Mesenchymal stem cell (in vitro differentiated cells and primary cell): ENCODE measurements at places on chromosomes 3 and 15.
A peak's percentile ranks its signal among the peaks of the same experiment; 100 is the strongest.

DNA sequence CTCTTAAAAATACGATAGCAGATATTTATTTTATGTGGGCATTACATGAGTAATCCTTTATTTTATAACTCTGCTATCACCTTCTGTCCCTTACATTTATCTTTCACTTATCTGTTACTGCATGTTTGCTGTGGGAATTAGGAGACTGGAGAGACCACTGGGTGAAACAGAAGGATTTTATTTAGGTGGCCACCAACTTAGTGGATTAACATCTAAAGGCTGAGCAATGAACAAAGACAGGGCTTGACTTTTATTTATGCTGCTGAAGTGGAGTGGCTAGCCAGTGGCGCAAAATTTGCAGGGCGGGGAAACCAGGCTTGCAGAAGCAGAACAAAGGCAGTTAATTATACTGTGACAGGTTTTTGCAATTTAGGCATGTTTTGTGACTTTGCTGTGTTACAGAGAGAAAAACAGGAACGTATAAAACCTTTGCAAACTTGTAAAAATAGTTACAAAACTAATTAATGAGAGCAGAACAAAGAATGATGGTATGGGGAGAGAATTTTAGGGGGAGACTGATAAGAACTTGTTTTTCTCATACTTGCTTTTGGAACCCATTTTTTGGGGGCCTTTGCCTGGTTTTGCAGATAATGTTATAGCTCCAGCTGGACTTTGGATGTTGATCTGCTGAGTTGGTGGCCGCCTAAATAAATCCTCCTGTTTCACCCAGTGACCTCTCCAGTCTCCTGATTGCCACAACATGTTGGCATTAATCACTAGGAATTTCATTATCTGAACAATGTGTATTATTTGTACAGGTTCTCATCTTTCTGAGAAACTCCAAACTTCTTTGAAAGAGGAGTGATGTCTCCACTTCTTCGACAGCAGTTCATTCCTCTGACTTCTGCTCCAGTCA is 18.0 kb downstream of the KLHL24 start:
- DNase-seq: peak; percentile 7

- peak; percentile 38 for DNase-seq
Measured at GRCh38 chr3:16249336-16249735, 15.4 kb downstream of the DPH3 start.

DNA sequence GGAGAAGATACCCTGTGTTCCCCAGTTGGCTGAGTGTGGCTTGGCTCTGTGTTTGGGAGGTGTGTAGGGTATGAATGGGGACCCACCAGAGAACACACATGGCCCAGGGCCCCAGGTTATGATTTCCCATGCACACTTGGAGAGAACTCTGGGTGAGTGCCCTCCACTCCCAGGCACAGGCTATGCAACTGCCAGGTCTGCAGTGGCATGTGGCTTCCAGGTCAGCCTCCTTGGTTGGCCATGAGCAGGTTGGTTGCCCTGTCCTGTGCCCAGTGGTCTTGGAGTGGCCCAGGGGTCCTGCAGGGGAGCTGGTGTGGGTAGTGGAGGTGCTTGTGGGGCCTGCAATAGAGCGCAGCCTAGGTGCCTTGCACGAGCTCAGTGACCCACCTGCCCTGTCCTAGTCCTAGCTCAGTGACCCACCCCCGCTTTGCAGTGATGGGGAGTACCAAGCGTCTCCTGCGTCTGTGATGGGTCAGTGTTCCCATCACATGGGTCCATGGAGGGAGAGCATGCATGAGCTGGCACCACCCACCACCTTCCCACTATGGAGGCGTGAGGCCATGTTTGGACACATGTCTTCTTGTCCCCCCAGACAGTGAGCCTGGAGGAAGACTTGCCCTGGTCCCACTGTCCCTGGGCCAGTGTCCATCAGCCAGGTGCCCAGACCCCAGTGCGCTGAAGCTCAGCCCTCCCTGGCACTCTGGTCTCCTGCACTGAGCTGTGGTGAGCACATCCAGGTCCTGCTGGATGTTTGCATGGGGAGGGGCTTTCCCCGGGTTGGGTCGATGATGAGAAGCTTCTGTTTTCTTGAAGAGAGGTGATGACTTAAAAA is 217.3 kb downstream of the SNRPN start:
- DNase-seq: no peak

- no peak for DNase-seq
Measured at GRCh38 chr3:122253581-122253980, 70.1 kb downstream of the CASR start.

- DNase-seq: no peak
Measured at GRCh38 chr15:64519897-64520296, 59.5 kb downstream of the ZNF609 start.

DNA sequence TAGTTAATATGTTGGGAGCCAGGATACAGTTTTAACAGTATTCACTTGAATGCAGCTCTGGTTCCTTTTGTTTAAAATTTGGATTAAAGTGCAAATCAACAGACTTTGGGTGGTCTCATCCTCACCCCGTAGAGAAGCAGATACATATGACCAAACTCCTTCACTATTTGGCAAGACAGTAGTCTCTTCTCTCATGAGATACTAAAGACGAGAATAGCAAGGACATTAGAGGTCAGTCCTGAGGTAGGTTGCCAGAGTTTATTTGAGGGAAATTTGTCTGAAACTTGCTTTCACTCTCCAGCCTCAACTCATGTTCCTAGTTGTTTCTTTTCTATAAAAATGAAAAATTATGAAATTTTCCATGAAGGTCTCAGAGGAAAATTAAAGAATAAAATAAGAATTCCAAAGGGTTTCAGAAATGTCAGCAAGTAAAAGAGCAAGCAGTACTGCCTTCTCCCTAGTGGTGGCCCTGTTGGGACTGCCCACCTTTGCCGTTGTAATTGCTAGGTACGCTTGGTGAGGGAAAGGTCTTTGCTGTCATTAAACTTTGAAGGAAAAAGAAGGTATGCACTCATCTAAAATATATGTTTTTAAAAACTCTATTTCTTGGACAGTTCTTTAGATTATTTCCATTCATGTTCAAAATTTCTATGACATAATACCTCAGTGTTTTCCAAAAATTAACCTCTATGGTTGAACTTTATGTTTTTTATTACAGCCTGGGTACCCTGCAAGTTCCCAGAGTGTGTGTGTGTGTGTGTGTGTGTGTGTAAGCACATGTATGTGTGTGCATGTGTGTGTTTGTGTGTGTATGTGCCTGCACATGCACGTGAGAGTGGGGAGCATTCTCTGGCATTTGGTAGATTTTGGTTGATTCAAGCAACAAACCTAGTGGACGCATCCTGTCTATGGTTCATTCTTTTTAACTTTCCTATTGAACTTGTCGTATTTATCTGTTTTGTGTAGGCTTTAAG is 111.4 kb downstream of the CMSS1 start:
- no peak for DNase-seq

DNA sequence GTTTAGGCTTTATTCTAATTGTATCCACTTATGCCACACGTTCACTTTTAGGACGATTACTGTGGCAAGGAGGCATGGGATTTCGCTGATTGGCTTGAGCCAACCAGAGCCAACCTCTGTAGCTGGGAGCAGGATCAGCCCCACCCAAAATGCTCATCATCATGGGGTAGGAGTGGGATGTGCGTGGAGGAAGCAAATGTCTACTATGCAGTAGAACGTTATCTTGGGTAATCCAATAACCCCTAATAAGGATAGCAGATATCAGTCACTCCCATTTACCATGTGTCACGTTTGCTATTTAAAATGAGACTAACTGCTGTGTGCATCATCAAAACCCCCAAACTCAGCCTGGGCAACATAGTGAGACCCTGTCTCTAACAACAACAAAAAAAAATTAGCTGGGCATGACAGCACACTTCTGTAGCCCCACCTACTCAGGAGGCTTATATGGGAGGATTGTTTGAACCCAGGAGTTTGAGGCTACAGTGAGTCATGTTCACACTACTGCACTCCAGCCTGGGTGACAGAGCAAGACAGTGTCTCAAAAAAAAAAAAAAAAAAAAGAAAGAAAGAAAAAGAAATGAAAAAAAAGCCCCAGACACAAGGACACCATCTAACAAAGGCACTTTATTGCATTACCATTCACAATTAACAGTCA is 17.8 kb upstream of the ITGB5 start:
- DNase-seq: no peak

GRCh38 chr15:57550640-57551039 is 41.1 kb upstream of the MYZAP start:
- no peak for DNase-seq

- DNase-seq: no peak
Measured at GRCh38 chr3:157543501-157544035, 40.4 kb upstream of the VEPH1 start.

DNA sequence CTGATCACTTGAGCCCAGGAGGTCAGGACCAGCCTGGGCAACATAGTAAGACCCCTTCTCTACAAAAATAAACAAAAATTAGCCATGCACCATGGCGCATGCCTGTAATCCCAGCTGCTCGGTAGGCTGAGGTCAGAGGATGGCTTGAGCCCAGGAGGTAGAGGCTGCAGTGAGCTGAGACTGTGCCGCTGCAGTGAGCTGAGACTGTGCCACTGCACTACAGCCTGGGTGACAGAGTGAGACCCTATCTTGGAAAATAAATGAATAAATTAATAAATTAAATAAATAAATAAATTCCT is 10.8 kb downstream of the SHISA5 start:
- DNase-seq: no peak

DNA sequence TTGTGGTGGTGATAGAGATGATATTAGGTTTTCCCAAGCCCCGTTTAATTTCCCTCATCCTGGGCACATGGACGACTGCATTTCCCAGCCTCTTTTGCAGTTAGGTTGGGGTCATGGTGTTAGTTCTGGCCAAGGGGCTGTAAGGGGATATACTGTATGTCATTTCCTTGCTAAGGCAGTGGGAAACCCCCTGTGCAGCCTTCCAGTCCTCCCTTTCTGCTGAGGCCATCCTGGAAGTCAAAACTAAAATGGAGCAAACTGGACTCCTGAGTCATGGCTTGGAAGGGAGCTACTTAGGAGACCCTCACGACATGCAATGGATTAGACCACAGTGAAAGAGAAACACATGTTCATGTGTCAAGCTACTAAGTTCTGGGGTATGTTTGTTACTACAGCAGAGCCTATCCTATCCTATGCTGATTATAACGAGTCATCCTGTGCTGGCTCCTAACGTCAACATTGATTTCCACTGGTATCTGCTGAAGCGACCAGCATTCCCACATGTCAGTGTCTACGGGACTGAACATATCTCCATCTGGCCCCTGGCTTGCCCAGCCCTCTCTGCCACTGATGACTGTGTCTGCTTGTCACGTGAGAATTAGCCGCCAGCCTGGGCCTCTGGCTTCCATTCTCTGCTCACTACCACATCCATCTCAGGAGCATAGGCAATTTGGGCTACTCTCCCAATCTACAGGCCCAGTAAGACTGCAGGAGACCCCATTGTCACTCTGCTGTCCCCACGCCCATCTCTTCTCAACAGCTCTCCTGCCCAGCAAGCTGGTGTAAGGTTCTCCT is 85.6 kb upstream of the MEF2A start:
- DNase-seq: peak; percentile 27

- DNase-seq: no peak
Measured at GRCh38 chr15:39663704-39664250, 82.9 kb downstream of the THBS1 start.

- DNase-seq: no peak
Measured at GRCh38 chr3:21691036-21691435, 60.0 kb downstream of the ZNF385D start.

- DNase-seq: peak; percentile 71
Measured at GRCh38 chr15:98684436-98684835, 36.1 kb downstream of the IGF1R start.

DNA sequence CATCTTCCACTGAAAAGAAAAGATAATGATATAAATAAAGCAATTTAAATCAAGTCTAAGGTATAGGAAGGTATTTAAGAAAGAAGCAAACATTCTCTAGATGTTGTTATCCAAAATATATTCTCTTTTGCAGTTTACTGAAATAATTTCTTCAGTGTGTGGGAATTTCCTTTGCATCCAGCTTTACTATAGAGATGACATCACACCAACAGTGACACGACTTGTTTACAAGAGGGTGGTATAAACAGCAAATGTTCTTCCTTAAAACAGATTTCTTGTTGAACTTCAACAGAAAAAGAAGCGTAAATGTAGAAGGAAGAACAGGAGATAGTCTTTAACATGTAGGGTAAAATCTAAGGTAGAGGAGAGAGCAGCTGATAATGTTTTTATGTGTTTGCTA is 202.5 kb downstream of the ROBO2 start:
- DNase-seq: peak; percentile 35

DNA sequence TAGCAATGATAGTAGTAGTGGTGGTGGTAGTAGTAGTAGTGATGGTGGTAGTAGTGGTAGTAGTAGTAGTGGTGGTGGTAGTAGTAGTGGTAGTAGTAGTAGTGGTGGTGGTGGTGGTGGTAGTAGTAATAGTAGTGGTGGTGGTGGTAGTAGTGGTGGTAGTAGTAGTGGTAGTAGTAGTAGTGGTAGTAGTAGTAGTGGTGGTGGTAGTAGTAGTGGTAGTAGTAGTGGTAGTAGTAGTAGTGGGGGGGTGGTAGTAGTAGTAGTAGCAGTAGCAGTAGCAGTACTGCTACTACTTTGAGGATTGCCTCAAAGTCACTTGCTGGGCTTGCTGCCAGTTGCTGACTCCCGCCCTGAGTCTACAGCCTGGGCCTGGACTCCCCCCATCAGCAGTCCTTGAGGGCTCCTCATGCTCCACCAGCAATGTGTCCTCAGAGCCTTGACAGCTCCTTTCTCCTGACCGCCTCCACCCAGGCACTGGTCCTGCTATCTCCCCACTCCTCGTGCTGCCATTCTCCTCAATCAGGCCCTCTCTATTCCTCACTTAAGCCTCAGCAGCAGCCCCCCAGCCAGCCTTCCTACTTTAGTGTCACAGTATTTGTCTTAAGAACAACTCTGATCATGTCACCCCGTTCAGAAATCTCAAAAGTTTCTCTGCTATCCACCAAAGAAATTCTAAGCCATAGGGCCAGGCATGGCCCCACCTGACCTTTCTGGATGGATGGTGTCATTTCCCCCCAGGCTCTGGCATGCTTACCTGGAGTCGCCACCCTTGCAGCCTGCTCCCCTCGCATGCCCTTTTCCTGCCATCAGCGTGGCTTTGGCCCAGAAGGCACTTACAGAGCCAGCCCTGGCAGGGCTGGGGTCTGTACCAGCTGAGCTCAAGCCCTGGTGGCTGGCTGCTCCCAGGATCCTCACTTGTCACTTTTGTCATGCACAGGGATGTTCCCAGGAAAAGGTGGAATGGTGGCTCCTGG is 45.6 kb downstream of the DLEC1 start:
- DNase-seq: peak; percentile 33

DNA sequence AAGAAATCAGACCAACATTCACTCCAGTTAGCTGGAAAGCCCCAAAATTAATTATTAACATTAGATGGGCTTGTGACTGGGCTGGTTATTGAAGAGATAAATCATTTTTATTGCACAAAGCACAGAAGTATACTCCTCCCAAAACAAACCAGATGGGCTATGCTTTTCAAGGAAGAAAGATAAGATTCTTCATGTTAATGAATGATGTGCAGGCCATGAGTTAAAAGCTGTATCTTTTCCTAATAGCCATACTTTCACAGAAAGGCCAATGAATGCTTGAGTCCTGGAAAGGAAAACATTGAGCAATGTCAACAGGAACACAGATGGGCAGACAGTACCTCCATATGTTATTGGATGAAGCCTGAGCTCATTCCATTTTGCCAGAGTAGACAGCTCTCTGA is 55.4 kb downstream of the OCA2 start:
- no peak for DNase-seq

- no peak for DNase-seq
Measured at GRCh38 chr3:134014270-134014669, 15.5 kb downstream of the SLCO2A1 start.

- no peak for DNase-seq
Measured at GRCh38 chr3:102471491-102471890, 36.7 kb downstream of the ZPLD1 start.

GRCh38 chr15:45333550-45333949 is 44.8 kb downstream of the GATM start:
- peak; percentile 60 for DNase-seq
